PC-3 (cell line): ENCODE measurements at places on chromosomes 2 and 18. TPM values are rescaled to one million over a fixed set of nuclear protein-coding genes. Genes with fewer than 3 reads are reported as not detected.

- peak; percentile 78 for DNase-seq
Observed at GRCh38 chr2:118699447-118700175, 147.8 kb downstream of the EN1 start.

Gene TTC21B
- total RNA-seq: 21.7 and 35.5 TPM in 2 replicates

DNA sequence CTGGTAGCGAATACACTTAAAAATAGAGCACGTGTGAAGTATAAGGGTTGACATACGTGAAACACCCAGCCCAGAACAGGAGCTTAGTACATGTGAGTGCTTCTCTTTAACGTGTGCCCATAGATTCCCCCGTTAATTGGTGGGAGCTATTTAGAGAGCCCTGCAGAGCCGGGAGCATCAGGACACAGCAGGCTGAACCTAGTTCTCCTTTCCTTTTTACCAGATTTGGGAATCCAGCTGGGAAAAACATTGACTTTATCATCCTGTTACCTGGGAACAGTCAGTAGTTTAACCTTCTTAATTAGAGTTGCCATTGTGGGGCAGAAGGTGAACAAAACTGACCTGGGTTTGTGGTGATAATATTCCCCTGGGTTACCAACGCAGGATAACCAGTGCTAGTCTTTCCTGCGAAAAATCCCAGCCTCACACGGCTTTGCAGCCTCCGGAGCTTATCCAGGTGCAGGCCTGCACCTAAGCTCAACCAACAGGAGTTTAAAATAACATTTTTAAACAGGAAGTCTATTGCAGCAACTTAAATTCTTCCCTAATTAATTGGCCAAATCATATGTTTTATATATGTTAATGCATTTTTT is 78.1 kb upstream of the SPTBN1 start:
- no peak for DNase-seq

DNA sequence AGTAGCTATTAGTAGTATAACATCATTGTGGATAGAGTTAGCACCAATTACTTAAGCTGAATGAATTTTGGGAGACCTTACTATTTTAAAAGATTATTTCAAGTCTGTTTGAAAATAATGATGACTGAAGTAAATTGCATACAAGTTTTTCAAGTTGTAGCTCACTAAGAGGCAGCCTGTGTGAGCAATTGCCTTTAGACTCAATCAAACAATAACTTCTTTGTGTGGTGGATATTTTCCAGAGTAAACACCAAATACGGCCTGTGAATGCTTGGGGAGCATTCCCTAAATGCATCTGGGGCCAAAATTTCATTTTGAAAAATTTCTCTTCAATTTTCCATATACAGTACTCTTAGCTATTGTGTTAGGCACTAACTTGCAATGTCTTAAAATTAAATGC is 7.9 kb downstream of the SERPINB12 start:
- DNase-seq: peak; percentile 35
